ENCODE measurements at places on chromosomes 13 and 19.

GRCh38 chr19:53183146-53183764 lies 9.9 kb downstream of the ZNF665 start:
- DNase-seq, result no peak

GRCh38 chr19:42465827-42466280 lies 23.1 kb upstream of the CXCL17 start:
- DNase-seq, result no peak

DNA sequence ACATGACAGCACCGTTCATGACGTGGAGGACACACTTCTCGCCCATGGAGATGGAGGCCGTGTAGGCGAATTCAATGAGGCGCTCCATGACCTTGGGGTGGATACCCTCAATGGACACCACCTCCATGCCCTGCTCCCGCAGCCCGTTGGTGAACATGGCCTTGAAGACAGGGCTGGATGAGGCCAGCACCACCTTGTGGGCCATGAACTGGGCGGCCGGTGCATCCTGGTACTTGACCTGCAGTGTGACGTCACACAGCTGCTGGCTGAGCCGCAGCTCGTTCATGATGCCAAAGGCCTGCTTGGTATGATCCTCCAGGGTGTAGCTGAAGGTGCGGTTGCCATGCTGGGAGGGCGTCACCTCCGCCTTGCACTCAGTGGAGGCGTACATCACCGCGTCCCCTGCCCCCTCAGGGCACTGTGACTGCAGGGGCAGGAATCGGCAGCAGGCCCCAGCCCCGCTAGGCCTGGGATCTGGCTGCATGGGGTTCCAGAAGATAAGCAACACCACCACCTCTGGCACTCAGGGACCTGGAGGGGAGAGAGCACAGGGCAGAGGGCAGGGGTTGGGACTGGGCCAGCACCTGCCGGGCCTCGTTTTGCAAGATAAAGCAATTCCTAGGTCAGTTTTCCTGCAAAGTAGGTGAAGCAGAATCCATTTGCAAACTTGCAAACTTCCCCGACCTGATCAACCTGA lies 3.5 kb downstream of the KEAP1 start:
- DNase-seq, result no peak

DNA sequence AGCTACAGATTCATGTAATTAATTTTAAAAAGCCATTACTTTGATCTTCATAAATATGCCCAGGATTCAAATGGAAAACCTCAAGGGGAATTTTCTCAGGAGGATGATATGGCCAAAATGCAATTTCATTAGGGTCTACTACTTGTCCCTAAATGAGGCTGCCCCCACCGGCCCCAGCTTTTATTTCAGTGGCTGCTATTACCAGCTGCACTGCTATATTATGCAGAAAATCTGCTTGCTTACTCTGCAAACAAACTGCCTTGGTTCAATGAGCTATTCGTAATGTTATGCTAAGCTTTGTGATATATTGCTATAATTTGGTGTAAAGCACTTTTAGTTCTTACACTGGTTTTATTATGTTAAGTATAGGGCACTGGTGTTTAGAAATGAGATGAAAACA lies 137.3 kb upstream of the TMTC4 start:
- no peak for DNase-seq

All from stimulated activated CD8-positive, alpha-beta memory T cell treated with anti-CD3 and anti-CD28 coated beads, Interleukin-7, amount 100 ng/mL, for 48 hours (primary cell).